ENCODE measurements at places on chromosomes 6 and 20.
A peak's percentile ranks its signal among the peaks of the same experiment; 100 is the strongest.

DNA sequence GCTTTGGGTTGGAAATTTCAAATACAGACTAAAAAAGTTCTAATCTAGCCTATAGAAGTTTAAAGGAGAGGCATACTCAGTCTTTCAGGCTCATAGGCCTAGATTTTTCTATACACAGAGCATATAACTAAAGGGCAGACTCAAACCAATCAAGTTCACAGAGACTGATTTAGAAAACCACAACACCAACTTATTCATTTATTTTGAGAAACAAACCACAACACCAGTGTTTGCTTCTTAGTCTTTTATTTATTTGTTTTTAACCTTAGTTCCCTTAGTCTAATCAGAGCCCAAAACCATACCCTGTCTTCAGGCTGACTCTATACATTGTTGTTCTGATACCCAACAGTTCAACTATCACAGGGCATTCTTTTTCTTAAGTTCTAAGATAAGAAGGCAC, 103.7 kb downstream of the REV3L start:
- DNase-seq, result no peak

DNA sequence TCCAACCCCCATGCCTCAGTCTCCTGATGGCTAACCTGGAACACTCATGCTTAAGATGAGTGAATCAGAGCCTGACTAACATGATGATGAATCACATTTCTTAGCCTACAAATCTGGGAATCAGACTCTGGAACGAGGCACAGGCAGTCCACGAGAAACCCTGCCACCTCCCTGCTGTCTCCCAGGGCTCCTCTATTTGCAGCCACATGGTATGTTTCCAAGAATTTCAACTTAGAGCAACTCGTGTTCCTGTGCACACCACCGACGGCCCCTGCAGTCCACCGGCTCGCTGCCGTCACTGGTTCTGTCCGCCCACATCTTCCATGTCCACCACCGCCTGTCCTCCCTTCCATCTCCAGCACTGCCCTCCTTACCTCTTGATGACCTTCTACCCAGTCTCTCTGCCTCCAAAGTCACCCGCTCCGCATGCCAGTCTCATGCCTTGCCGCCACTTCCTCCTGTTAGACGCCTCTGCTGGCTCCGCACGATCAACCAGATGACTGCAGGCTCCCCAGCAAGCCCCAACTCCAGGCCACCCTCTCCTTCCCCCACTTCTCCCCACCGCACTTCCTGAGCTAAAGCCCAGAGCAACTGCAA, 87.6 kb downstream of the AGPAT4 start:
- no peak for DNase-seq

- DNase-seq, result no peak
These were observed 60.1 kb downstream of the FAM217A start for GRCh38 chr6:4018924-4019236.

DNA sequence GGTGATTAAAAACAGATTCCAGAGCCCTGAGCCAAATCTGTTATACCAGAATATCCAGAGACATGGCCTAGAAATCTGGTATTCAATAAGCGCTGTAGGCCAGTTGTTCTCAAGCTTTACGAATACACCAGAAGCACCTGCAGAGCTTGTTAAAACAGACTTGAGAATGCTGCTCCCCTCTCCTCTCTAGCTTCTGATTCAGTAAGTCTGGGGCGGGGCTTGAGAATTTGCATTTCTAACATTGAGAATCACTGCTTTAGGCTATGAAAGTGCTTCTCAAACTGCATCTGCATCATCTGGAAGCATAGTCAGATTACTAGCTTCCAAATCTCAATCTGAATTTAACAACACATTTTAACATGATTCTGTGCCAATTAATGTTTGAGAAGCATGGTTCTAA, 20.5 kb upstream of the MAN1A1 start:
- no peak for DNase-seq

- no peak for DNase-seq
These were observed 65.5 kb upstream of the AFDN start for GRCh38 chr6:167760979-167761793.

DNA sequence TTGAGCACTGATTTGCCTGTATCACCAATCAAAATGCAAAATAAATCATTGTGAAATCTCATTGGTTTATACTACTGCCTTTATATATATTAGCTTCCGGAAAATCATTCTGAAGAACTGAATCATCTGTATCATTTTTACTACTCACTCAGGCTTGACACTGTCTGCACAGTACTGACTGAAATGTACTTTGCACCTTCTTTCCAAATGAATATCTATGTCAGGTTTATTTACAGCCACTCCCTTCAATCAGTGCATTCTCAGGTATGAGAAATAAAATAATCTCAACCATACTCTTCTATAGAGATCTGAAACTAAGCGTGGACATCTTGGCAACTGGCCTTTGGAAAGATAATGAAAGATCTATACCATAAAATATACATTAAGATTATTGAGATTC, 2.7 kb downstream of the KHDRBS2 start:
- no peak for DNase-seq

- no peak for DNase-seq
These were observed 1199.8 kb upstream of the GJE1 start for GRCh38 chr6:140932909-140933308.

GRCh38 chr6:80003826-80004172, 650 bp upstream of the TTK start:
- DNase-seq, result peak; percentile 48

DNA sequence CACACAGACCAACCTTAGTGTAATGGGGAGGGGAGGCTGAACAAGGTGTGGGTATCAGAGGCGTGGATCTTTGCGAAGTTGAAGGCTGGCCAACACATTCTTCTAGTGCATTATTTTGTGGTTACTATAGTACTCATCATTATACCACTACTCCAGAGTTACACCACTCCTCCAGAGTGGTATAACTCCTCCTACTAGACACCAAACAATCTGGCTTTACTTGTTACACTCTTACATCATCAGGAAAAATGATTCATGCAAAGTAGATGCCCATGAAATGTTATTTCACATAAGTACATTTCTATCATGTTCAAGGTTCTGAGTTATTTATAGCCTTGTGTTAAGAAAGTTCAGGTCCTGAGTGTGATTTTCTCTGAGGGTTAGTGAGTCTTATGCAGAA, 443.1 kb upstream of the OPRM1 start:
- no peak for DNase-seq

DNA sequence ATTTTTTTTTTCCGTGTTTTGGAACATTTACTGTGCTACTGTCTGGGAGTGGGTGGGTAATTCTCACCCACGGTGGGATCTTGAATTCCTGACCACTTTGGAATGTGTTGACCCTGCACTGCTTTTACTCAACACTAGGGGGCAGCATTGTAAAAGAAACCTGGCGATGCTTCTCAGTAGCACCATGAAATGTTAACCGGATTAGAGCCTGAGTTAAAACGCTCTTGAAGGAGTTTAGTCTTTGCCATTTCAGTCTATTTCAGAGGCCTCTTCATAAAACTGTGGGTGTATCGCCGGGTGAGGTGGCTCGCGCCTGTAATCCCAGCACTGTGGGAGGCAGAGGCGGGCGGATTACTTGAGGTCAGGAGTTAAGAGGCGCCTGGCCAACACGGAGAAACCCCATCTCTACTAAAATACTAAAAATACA, 114.4 kb upstream of the PRND start:
- DNase-seq, result peak; percentile 77

- no peak for DNase-seq
These were observed 2.8 kb downstream of the DLGAP4 start for GRCh38 chr20:36308986-36309385.

- no peak for DNase-seq
These were observed 2177.4 kb upstream of the DEFB115 start for GRCh38 chr20:29079769-29080690.

- peak; percentile 57 for DNase-seq
These were observed 27.9 kb downstream of the SDCBP2 start for GRCh38 chr20:1301031-1301529.

GRCh38 chr6:163897030-163897429, 482.5 kb downstream of the QKI start:
- no peak for DNase-seq

GRCh38 chr6:52620055-52620905, 43.4 kb upstream of the TRAM2 start:
- no peak for DNase-seq

- DNase-seq, result no peak
These were observed 16.3 kb downstream of the ORC3 start for GRCh38 chr6:87606199-87606598.

- DNase-seq, result no peak
These were observed 127.0 kb downstream of the PHACTR3 start for GRCh38 chr20:59731376-59731775.

GRCh38 chr6:130853555-130854183, 26.5 kb downstream of the SMLR1 start:
- DNase-seq, result no peak

GRCh38 chr6:56951049-56951831, 3.7 kb upstream of the BEND6 start:
- no peak for DNase-seq

DNA sequence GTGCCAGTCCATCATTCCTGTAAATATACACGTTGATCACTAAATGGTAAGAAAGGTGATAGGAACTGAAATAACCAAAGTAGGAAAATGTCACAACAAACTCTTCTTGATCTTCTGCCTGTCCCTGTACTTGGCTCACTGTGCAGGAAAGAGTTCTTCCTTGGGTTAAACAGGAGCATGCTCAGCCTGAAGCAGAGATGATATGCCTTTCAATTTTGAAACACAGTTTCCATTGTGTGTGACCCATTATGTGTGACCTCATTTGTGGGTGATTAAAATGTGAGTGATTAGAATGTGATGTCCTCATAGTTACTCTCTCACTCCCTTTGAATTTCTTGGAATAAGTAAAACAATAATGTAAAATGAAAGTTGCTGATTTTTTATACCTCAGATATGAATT, 427.2 kb upstream of the AGPAT4 start:
- DNase-seq, result no peak

DNA sequence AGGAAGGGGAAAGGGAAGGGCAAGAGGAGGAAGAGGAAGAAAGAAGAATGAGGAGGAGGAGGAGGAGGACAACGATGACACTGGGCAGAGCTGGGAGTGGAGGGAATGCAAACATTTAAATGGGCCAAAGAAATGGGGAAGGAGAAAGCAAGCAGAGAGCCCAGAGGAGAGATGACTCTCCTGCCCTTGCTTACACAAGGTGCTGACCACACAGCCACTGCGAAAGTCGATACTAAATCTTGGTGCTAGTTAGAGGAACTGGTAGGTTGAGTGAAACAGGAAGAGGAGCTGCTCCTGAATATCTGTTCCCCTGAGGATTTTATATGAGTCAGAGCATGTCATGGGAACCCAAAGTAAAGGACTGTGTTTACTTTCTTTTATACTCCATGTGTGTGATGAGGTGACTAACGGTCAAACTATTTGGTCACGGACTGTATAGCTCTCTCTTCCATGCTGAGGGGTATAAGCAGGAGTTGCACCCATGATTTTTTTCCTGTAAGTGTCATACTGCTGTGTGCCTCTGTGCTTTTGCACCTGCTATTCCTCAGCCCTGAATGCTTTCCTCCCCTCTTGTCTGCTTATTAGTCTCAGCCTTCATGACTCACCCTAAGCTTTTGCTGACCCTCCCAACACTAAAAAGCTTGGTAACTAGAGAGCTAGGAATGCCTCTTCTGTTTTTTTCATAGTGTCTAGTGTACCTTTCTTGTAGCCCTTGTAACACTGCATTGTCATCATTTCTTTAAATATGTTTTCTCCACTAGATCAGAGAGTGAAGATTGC, 9.5 kb upstream of the PAQR8 start:
- no peak for DNase-seq

- no peak for DNase-seq
These were observed 38.0 kb downstream of the ITPR3 start for GRCh38 chr6:33658982-33659689.

- peak; percentile 32 for DNase-seq
These were observed 5.6 kb upstream of the IFNGR1 start for GRCh38 chr6:137224799-137225198.

DNA sequence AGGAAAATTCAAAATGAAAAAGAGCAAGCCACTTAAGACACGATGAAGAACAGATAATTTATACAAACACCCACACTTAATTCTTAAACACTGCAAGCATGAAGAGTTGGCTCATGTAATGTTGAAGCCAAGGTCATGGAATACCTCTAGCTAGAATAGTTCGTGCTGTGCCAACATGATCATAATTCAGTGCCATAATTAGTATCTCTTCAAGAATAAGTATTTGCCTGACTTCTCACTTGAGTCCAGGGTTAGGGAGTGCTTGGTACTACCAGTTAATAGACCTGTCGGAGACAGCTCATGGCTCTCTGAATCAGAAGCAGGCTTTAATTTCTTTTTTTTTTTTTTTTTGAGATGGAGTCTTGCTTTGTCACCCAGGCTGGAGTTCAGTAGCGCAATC, 206.3 kb downstream of the UNC5CL start:
- DNase-seq, result no peak

- DNase-seq, result peak; percentile 13
These were observed 22.4 kb upstream of the BACH2 start for GRCh38 chr6:90319044-90319443.

GRCh38 chr6:53825532-53826321, 30.9 kb downstream of the LRRC1 start:
- no peak for DNase-seq

DNA sequence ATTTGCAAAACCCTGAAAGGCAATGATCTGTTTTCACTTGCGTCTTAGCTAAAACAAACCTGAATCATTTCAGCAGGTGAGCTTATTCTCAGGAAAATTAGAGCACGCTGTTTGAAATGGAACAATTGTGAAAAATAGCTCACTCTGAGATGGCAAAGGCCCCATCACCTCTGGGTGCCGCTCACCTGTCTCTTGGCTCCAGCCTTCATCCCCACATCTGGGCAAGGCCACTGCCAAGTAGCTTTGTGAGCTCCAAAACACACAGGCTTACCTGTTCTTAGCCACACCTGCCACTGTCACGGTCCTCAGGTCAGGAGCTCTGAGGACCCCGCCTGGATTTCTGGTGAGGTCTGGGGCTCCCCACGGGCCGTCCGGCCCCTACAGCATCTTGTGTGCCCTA, 66.7 kb downstream of the SMOC2 start:
- no peak for DNase-seq

DNA sequence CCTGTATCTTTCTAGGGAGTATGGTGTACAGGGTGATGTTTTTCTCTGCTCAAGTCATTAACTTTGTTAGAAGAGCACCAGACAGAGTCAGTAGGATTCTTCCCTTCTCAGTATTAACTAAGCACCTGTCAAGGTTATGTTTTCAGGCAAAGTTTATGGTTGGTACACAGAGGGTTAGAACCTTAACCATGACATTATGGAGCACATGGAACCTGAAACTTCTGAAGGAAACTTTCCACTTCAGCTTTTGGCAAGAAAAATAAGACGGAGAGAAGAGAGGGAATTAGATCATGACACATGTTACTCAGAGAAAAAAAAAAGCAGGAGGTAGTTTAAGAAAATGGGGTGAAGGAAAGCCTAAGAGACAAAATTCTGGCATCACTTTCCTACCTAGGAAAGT, 112.9 kb upstream of the PDE7B start:
- DNase-seq, result no peak

All from CD4-positive, alpha-beta T cell treated with Interleukin-2 at 100 ng/mL for 4 hours (primary cell).